ENCODE measurements at places on chromosomes 3 and 15. TPM values are rescaled to one million over a fixed set of nuclear protein-coding genes. Genes with fewer than 3 reads are reported as not detected.
A peak's percentile ranks its signal among the peaks of the same experiment; 100 is the strongest.

Gene FAIM
- total RNA-seq: 8.7 TPM

Gene WWTR1
- total RNA-seq: 73.5 TPM

Gene RFTN1
- 58.2 TPM for total RNA-seq

Gene FEZF2
- total RNA-seq: not detected

Gene ALS2CL
- total RNA-seq: 0.96 TPM

Gene ALDH1L1
- not detected for total RNA-seq

Gene RFT1
- 23.2 TPM for total RNA-seq

Gene ECE2
- not detected for total RNA-seq

Gene ABHD17C
- 2.0 TPM for total RNA-seq

Gene GOLGA6L7
- total RNA-seq: not detected

Gene OR5K2
- total RNA-seq: not detected

GRCh38 chr3:146747928-146748327 is 142.8 kb upstream of the PLSCR5 start:
- DNase-seq: peak; percentile 85

DNA sequence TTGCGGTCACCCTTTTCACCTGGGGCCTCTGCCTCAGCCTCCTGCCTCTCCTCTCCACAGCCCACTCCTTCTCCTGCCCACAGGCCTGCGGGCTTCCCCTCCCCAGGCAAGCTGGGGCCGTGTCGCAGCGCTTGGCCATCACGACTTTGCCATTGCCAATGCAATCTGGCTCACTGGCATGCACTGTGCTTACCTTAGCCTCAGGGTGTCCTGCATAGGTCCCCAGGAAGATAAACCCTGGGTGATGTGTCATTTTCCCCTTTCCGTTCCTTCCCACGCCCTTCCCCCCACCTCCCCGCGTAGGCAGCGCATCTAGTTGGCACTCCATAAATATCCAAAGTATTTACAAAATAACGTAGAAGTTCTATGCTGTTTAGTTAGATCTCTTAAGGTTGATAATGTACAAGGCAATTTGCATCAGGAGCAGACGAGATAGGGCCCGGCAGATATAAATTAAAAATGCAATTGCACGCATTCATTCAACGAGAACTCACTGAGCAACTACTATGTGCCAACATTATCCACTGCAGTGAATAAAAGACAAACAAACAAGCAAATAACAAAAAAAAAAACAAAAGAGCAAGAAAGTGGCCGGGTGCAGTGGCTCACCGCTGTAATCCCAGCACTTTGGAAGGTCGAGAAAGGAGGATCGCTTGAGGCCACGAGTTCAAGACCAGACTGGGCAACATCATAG is 973 bp upstream of the COPG1 start:
- DNase-seq: no peak

- no peak for DNase-seq
These were observed 102.9 kb downstream of the ADCY5 start for GRCh38 chr3:123346021-123346420.

- peak; percentile 61 for DNase-seq
These were observed 307.0 kb downstream of the ARPP21 start for GRCh38 chr3:35946121-35946853.

- no peak for DNase-seq
These were observed 248.5 kb downstream of the PTPRG start for GRCh38 chr3:61809879-61810278.

DNA sequence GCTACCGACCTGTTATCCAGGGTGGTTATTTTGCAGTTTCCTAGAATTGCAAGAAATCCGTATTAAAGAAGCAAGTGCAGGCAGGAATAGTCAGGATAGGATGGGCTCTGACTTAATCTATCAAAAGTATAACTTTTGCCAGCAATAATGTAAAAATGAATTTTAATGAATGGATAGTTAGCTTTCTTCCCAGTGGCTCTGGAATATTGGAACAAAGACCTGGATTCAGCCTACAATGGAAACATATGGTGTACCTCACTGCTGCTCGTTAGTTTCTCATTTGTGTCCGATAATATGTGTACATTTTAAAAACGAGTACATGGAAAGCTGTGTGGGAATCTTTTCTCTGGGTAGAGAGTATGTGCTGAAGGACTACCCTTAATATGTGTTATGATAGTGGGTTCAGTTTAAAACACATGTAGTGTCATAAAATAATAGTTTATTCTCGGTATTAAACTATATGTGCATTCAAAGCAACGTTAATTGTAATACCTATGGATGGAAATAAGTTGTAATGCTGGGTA is 805 bp downstream of the SERPINI1 start:
- DNase-seq: no peak

- no peak for DNase-seq
These were observed 53.9 kb upstream of the GRM7 start for GRCh38 chr3:6806991-6807390.

- no peak for DNase-seq
These were observed 38.9 kb upstream of the LIMD1 start for GRCh38 chr3:45555666-45556065.

DNA sequence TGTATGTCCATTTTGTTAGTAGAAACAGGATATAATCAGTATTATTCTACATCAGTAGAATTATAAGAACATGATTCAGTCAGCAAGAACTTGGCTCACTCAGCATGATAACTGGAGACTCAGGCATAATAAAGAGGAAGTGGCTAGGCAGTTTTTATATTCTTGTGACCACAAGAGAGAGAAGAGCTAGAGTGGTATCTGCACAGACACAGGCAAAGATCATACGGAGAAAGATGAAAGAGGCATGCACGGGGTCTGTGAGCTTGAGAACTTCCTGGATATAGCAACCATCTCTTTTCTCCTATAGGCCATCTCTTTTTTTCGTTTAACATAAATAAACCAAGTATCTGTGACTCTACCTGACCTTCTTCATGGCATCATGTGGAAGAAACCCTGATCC is 46.8 kb downstream of the MYO5A start:
- DNase-seq: peak; percentile 93

GRCh38 chr15:40232625-40233070 is 6.2 kb upstream of the PAK6 start:
- no peak for DNase-seq

GRCh38 chr3:22231061-22231460 is 480.1 kb upstream of the ZNF385D start:
- DNase-seq: no peak

GRCh38 chr3:12409684-12410596 is 74.3 kb upstream of the TSEN2 start:
- DNase-seq: no peak

- no peak for DNase-seq
These were observed 86.3 kb downstream of the PPM1L start for GRCh38 chr3:160842021-160843005.

GRCh38 chr3:129441782-129442181 is 1.8 kb downstream of the IFT122 start:
- DNase-seq: peak; percentile 79

GRCh38 chr15:91133511-91133910 is 33.5 kb downstream of the SV2B start:
- DNase-seq: no peak

GRCh38 chr3:16741103-16741758 is 136.0 kb upstream of the DAZL start:
- peak; percentile 65 for DNase-seq
